RPMI7951 (cell line): ENCODE measurements at places on chromosomes 4 and X. TPM values are rescaled to one million over a fixed set of nuclear protein-coding genes. Genes with fewer than 3 reads are reported as not detected.

GRCh38 chr4:73603854-73604584 lies 16.2 kb downstream of the RASSF6 start:
- peak; percentile 59 for DNase-seq

The FGD1 gene
- total RNA-seq, result 7.0 and 8.0 TPM in 2 replicates

DNA sequence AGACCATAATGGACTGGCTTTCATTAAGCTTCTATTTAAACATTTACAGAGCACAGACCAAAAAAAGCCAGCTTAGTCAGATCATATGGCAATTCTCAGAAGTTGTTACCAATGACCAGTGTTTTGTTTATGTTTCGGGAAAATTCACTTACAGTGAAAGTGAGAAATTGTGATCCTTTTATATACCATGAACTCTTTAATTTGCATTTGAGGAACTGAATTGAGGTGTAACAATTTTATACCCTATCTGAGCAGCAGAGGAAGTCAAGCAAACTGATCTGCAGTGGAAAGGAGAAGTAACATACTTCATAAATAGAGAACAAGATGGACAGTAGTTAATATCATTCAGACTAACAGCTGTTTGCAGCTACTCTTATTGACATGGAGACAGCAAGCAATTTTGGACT lies 97.1 kb downstream of the TMA16 start:
- DNase-seq, result no peak

DNA sequence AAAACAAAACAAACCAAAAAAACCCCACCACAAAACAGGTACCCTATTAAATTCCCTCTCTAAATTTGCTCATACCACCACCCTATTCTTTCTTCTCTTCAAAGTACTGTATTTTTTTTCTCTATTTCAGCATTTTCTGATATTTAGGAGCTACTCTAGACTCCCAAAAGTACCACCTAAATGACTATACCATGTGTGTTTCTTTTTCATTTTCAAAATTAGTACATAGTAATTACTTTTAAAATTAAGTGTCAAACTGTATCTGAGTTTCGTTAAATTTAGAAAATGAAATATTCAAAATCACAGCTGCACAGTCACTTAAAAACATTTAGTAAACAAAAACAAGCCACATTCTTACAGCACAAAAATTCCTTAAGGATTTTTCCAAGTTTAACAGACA lies 161.7 kb downstream of the FBXW7 start:
- DNase-seq, result no peak

The PPP1R2C gene
- not detected in 2 replicates for total RNA-seq

The CLDN24 gene
- total RNA-seq, result not detected in 2 replicates

The TGIF2LX gene
- total RNA-seq, result not detected in 2 replicates

DNA sequence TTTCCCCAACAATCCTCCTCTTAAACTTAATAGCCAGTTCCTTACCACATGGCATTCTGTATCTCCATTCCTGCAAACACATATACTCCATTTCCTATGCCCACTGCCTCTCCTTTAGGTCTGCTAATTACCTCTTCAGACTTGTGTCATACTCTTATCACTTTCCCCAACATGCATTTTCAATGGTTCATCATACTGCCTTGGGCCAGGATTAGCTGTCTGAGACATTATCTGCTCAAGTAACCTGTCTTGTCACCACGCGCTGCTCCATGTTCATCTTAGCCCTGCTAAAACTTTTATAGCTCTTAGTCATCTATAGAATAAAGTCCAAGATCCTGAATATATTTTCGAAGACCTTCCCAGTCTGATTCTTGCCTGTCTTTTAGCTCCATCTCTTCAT lies 224.1 kb upstream of the GK2 start:
- no peak for DNase-seq

The CSAG2 gene
- 1.1 and 3.4 TPM in 2 replicates for total RNA-seq

DNA sequence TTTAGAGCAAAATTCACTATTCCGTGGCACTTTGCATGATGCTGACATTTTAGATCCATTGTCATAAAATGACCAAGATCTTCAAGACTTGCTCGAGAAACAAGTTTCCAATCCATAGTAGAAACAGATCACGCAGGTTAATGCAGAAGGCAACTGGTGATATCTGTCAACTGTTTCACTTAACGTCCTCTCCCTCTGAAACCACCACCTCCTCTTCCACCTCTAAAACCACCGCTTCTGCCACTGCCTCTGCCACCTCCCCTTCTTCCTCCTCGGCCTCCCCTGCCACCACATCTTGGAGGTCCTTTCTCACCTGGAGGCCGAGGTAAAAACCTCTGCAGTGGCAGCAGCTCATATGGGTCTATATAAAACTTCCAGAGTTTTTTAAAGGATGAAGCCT lies 84.6 kb upstream of the IRF2 start:
- no peak for DNase-seq

GRCh38 chrX:63784346-63784901 lies 590 bp downstream of the ARHGEF9 start:
- DNase-seq, result no peak

The FBXW7 gene
- 19.9 and 24.3 TPM in 2 replicates for total RNA-seq

The UGT2A2 gene
- total RNA-seq, result not detected in 2 replicates

DNA sequence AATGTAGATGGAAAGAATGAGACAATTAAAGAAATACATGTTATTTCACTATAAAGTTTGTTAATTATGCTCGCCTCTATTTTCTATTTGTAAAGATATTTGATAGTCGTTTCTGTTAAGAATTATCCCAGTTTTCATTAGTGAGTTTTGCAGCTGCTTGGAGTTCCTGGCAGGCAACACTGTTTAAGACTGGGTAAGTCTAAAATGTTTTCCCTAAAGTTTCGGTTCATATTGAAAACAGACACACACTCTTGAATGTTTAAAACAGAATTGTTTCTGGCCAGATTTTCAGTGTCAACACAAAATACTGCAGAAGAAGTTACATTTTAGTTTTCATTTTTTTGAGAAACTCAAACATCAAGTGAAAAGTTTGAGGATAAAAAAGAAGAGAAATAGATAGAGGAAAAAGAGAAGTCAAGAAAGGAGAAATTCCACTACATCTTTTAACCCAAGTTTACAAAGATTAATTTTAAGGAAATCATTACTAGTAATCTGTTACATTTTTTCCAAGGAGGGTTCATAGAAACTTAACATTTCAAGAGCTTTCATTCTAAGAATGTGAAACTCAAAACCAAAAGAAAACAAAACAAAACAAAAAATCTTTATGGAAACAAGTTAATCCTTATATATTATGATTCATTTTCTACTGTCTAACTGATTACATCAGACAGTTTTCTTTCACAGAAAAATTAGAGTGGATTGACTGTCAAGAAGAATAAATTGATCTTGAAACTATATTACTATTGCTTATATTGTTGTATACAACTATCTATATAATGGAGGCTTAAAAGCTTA lies 305.5 kb downstream of the FAT4 start:
- no peak for DNase-seq

GRCh38 chr4:48557478-48557877 lies 67.4 kb downstream of the ZAR1 start:
- no peak for DNase-seq

DNA sequence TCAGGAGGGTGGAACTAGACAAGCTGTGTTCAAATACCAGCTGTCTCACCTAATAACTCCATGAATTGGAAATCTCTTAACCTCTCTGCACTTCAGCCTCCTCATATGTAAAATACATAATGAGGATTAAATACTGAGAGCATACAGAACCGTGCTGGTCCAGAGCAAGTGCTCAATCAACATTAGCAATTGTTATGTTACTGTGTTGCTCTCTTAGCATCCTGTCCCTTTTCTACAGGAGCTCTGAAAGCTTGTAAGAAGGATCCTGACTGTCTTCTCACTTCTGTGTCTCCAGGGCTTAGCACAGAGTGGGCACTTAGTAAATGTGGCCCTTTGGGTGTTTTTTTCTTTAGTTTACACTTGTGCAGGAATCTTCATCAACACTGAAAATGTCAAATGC lies 1456.1 kb upstream of the IGFBP7 start:
- DNase-seq, result no peak

- no peak for DNase-seq
These were observed 81.6 kb downstream of the PDHA2 start for GRCh38 chr4:95921470-95921869.
